ENCODE measurements at places on chromosomes 16 and 17.
A peak's percentile ranks its signal among the peaks of the same experiment; 100 is the strongest.

GRCh38 chr17:29195465-29196081 lies 15.4 kb upstream of the MYO18A start:
- DNase-seq, result no peak

DNA sequence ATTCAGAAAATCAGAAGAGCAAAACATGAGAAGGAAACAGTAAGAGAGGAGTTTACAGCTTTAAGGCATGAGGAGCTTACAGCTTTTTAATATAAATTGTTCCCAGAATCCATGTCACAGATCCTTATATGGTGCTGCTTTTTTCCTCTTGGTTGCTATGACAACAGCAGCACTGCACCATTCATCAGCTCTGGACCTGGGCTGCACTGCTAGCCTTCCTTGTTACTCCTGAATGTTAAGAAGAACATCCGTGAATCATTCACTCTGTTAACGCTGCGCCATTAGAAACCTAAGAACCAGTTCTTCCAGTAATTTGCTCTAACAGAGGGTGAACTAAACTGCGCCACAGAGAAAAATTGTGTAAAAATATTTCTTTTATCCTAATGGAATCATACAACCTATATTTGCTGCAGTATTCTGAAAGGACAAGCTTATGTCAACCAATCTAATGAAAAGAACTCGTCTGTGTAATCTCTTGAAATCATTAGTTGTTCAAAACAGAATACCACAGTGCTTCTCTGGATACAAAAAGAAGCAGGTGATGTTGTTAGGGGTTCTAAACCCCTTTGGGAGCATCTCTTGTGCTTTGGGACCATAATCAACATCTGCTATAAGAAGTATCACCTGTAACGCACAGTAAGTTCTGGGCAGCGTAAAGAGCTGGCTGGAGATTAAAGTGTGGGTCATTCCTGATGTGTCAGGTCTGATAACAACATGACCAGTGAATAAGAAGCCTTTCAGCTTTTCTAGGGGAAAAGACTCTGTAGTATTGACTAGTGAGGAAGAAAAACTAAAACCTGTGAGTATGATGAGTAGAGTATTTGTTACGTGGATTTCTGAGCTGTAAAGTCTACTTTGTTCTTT lies 151.2 kb downstream of the TANC2 start:
- no peak for DNase-seq

- no peak for DNase-seq
Observed at GRCh38 chr16:80047842-80048241, 447.3 kb upstream of the MAF start.

- no peak for DNase-seq
Observed at GRCh38 chr17:76716839-76717215, 6.1 kb upstream of the MXRA7 start.

DNA sequence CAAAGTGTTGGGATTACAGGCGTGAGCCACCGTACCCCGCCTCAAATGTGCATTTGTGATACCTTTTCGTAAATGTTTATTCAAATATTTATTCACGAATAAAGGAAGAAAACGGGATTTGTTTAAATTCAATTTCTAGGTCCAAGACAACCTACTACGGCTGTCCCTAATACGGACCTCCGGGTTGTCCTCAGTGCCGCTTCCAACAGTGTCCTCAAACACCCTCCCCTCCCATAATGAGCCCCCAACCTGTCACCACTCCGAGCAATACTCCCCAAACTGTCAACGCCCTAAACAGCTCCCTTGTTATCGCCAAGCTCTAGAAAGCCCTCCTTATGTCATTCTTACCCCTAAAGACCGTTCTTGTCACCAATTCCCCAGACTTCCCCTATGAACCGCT lies 539 bp upstream of the GABARAPL2 start:
- DNase-seq, result no peak

DNA sequence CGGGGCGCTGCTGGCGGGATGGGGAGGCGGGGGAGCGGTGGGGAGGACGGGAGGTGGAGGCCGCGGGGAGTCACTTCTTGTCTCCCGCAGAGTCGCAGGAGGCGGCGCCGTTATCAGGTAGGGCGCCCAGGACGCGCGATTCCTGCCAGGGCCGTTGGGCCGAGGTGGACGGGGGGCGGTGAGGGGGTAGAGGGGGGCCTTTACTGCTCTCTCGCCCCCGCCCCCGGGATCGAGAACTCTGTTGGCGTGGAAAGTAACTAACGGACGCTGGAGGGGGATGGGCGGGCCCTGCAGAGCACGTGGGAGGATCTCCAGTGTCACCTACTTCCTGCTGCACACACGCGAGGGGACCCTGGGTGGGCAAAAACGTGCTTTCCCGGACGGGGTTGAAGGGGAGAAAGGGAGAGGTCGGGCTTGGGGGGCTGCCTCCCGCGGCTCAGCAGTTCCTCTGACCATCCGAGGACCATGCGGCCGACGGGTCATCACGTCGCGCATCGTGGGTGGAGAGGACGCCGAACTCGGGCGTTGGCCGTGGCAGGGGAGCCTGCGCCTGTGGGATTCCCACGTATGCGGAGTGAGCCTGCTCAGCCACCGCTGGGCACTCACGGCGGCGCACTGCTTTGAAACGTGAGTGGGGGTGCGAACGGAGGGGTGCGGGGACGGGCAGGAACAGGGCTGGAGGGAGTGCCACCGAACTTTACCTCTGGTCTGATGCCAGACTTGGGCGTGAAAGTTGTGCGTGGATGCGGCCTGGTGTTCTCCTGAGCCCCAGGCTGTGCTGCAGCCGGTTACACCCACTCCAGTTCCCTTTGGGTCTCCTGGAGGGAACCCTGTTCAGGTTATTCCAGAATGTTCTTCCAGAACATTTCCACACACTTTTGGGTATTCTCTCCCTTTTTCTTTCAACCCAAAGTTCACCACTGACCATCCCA lies 569 bp downstream of the PRSS21 start:
- DNase-seq, result no peak

- DNase-seq, result no peak
Observed at GRCh38 chr16:73027685-73028111, 20.2 kb downstream of the ZFHX3 start.

DNA sequence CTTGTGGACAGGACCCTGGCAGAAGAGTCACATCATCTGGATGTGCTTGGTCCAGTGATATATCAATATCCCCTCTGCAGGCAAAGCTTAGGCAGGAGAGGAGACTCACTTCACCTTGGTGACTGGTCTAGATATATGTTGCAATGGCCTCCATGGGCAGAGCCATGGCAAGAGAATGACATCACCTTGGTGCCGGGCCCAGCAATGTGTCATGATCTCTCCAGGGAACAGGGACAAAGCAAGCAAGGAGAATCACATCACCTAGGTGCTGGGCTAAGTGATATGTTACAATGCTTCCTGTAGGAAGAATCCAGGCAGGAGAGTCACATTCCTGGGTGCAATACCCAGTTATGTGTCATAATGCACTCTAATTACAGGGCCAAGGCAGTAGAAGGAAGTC lies 2106.2 kb downstream of the TP53TG3F start:
- no peak for DNase-seq

DNA sequence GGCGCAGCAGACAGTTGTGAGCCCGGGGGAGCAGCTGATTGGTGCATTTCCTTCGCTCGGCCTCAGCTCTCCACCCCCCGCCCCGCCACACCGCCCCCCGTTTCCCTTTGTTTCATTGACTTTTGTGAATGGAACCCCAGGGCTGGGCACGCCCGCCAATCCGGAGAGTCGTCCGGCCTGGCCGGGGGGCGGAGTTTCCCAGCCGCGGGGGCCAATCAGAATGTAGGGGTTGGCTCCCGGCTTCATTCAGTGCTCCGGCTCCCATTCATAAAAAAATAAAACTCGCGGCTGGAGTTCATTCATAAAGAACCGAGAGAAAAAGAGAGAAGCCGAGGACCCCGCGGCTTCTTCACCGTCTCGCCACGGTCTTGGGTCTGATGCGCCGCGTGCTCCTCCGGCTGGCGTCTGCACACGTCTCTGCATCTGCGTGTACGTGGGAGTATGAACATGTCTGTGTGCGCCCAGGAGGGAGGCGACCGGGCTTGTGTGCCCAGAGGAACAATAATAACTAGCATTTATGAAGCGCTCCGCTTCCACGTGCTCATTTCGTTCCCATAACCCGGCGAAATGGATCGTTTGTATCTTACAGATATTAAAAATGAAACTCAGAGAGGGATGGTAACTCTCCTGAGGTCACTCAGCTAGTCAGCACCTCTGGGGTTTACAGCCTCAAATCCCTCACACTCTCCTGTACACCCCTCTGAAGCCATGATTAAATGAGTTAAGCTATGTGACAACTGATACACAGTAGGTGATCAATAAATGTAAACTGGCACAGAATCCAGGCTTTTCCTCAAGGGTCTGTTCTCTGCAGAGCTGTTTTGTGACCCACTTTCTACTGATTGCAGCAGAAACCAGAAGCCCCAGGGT lies at the start of gene ETV4:
Gene ETV4, minus strand, starts transcription at position 22 of the 870 bp plus-strand sequence. CDS start 723 bp downstream, outside the sequence.
- DNase-seq, result peak; percentile 95

DNA sequence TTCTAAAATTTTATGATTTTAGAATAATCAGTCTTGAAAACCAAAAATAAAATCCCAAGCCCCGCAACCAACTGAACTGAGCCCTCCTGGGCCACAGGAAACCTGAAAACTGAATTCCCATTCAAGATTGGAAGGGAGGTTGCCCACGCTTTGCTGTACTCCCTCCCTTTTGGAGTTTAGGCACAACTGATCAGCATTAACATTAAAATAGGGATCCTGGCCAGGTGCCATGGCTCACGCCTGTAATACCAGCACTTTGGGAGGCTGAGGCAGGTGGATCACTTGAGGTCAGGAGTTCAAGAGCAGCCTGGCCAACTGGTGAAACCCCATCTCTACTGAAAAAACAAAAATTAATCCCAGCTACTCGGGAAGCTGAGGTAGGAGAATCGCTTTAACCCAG lies 52.7 kb upstream of the NETO2 start:
- no peak for DNase-seq

GRCh38 chr17:32483451-32484019 lies 3.3 kb upstream of the CDK5R1 start:
- peak; percentile 61 for DNase-seq

Data from activated naive CD4-positive, alpha-beta T cell treated with anti-CD3 and anti-CD28 coated beads for 36 hours (primary cell).